ENCODE measurements at places on chromosomes 1 and 21. TPM values are rescaled to one million over a fixed set of nuclear protein-coding genes. Genes with fewer than 3 reads are reported as not detected.

ANXA9 gene
- total RNA-seq, result 12.1 TPM

KRTAP11-1 gene
- not detected for total RNA-seq

DNASE2B gene
- not detected for total RNA-seq

NUDT4B gene
- 6.1 TPM for total RNA-seq

PYHIN1 gene
- total RNA-seq, result 4.1 TPM
